Mesendoderm (in vitro differentiated cells): ENCODE measurements at places on chromosomes 13 and 19.

GRCh38 chr19:4523306-4524110 lies 5.2 kb upstream of the PLIN4 start:
- DNase-seq: peak; percentile 42

DNA sequence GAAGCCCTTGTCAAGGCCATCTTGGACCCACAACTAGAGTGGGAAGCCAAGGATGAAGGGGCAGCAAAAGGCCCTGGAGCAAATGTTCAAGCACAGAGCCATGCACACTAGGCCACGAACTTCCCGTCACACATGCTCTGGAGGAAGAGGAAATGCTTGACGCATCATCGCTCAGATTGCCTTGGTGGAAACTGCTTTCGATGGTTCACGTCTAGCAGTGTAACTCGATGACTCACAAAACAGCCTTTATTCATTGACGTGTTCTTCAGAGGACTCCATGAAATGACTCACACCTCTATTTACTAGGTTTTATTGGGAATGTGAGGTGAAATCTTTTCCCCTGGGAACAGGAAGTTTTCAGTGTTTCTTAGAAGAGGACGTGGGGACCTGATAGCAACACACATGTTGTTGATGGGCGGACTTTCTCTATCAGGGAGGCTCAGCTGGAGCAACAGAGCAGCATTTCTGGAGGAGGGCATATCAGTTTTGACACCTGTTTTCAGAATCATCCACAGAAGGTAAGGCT lies 79.8 kb upstream of the FLT1 start:
- peak; percentile 30 for DNase-seq

GRCh38 chr19:11578258-11579142 lies 1.1 kb upstream of the ACP5 start:
- peak; percentile 47 for DNase-seq

GRCh38 chr13:45833242-45833641 lies 18.3 kb downstream of the SIAH3 start:
- no peak for DNase-seq

- peak; percentile 91 for DNase-seq
Observed at GRCh38 chr13:75326173-75327134, 155.5 kb downstream of the TBC1D4 start.

DNA sequence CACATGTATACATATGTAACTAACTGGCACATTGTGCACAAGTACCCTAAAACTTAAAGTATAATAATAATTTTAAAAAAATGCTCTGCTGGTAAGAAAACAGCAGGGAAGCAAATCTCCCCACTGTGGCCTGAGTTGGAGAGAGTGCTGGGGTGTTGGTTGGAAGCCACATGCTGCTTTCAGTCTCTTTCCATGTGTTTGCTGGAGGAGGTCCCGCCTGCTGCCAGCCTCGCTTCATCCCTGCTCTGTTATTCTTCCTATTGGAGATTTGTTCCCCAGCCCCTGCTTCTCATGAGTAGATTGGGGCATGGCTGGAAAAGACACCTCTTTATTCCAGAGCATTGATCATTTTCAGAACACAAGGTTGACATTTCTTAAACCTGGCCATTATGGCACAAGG lies 230.5 kb downstream of the FGF9 start:
- no peak for DNase-seq

- no peak for DNase-seq
Observed at GRCh38 chr13:41049480-41050440, 11.5 kb upstream of the WBP4 start.

GRCh38 chr19:39502640-39503417 lies 4.1 kb downstream of the DLL3 start:
- peak; percentile 88 for DNase-seq

- no peak for DNase-seq
Observed at GRCh38 chr13:66322936-66323335, 907.2 kb downstream of the PCDH9 start.

DNA sequence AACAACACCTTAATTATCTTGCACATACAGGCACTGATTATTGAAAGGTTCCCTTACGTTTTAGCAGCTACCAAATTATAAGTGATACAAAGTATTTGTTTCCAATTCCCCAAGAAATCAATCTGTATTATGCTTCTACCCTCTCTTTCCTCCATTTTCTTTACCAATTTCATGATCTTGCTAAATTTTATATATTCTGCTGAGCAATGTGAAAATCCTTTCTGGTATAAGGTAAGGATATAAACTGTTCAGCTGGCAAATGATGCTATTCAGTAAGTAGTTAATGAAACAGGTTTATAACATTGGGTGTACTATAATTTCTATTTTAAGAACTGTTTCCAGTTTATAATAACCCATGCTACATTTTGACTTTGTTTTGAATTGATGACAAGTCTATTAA lies 985 bp upstream of the EEF1AKMT1 start:
- no peak for DNase-seq

DNA sequence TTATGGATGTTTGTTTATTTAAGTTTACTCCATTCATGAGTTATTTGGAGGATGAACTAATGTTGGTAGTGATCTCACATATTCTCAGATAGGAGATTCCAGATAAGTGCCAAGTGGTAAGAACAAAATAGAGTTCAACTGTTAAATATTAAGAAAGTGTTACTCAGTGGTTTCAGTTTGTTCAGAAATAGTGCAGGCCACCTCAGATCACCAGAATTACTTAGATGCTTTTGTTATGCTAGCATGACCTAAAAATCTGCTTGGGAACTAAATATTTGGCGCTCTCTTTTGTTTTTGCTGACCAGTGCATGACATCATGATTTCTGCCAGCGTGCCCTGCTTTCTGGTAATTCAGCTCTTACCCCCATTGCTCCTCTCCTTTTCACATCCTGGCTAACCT lies 15.6 kb downstream of the CLDN10 start:
- DNase-seq: no peak

DNA sequence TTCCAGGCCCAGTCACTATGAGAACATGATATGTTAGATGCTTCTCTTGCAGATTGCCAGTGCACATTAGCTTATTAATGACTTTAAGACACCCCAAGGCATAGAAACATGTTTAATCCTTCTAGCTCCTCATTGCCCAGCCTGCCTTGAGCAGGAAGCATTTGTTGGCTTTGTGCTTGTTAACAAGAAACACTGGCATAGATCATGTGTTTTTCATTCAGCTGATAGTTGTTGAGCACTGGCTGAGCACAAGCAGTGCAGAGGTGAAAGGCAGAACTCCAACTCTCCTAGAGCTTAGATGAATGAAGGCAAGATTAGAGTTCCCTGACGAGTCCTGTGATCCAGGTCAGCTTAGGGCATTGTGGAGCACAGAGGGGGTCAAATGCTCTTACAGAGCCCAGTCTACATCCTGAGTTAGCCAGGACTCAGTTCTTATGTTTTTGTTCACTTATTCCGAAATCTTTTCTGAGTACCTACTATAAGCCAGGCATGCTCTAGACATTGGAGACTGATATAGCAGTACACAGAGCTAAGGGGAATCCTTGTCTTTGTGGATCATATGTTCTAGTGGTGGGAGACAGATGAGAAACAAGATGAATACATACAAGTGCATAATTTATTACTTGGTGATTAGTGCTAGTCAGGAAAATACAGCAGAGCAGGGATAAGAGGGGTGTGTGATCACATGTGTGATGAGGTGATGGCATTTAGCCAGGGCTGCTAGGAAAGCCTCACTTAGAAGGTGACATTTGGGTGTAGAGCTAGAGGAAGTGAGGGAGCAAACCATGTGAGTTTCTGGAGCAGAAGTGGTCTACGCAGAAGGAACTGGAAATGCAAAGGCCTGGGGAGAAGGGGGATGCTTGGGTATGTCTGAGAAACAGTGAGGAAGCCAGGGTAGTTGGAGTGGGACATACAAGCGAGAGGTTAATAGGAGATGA lies 101.2 kb downstream of the WASF3 start:
- DNase-seq: no peak

- peak; percentile 96 for DNase-seq
Observed at GRCh38 chr19:23762884-23763711, 4.4 kb upstream of the ZNF681 start.

DNA sequence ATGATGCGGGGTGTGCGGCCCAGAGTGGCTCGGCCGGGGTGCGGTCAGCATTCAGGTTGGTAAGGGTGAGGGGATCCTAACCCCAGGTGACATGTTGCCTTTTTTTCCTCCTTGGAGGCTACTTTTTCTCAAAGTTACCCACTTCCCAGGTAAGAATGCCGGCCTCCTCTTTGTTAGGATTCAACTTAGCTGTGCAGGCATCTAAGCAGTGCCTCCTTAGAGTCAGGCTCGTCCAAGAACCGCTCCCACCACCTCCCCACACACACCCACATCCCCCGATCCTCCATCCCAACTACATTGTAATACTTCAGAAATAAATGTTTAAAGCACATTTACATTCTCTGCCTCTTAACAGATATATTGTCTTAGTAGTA lies 733 bp upstream of the ENOX1 start:
- peak; percentile 26 for DNase-seq

DNA sequence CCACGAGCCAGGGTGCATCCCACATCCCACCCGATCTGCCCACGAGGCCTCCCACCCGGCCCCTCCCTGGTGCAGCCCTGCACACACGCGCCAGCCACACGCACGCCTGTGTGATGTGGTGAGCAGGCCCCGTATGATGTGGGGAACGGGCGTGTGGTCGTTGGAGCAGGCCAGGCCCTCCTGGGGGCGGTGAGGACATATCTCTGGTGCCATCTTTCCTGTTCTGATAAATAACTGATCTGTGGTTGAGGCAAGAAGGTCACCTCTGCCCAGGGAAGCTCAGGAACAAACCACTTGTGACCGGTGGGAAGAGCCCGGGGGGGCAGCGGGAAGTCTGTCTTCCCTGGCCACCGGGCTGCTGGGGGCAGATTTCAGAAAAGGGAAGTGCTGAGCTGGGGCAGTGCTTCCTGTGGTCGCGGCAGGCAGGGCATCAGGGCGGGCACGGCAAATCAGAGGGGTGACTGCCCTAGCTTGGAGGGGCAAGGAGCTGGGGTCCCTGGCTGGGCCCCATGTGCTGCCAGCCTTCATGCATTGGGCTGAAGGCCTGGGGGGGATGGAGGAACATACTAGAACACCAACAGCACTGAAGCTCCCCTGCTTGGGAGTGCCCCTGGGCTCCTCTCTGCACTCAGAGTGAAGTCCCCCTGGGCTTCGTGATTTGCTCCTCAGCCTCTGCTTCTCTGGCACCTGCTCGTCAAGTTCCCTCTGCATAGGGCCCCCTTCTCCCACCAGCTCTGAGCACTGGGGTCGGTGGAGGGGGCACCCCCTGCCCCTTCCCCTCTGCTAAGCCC lies 35.2 kb upstream of the SLC7A10 start:
- no peak for DNase-seq

GRCh38 chr19:31534786-31535657 lies 185.8 kb upstream of the TSHZ3 start:
- no peak for DNase-seq

- no peak for DNase-seq
Observed at GRCh38 chr13:23447927-23448326, 14.4 kb upstream of the SACS start.

DNA sequence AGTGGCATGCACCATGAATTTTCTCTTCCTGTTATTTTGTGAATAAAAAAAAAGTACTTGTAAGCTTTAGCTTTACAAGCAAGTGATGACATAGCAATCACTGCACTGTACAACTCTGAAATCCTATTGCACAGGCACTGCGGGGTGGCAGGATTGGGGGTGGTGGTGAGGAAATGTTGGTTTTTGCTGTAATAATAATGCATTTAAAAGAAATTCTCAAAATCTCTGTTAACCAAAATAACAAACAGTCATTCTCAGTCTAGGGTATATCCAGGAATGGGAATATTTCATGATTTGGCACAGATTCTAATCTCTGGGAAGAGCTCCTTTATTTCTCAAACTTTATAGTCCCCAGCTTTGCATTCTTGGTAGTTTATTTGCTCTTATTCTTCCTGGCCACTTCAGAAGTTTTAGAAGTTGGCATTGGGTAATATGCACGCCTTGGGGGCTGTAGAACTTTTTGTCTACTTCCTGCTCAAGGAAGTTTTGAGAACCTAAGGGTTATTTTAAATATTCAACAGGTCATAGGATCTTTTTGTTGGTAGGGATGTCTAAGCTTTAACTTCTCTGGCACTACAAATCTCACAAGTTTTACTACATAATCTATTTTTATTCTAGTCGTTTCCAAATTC lies 353.0 kb upstream of the KLF12 start:
- no peak for DNase-seq

DNA sequence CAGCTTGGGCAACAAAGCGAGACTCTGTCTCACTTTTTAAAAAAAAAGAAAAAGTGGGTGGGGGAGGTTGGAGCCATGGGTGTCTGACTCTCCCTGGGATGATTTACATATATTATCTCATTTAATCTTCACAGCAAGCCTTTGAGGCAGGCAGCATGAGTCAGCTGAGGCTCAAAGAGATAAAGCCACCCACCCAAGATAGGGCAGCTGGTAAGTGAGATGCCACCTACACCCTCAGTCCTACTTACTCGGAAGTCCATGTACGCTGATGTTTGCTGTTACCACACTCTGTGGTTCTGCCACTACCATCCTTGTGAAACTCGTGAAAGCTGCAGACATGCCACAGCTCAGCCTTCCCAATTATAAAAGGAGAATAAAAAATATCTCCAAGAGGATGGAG lies 142.0 kb upstream of the TSHZ3 start:
- DNase-seq: no peak

- DNase-seq: peak; percentile 76
Observed at GRCh38 chr19:49064768-49065611, at the start of gene NTF4. TSS of gene NTF4 (minus strand) at chr19:49064818. CDS start at chr19:49061997, 2,821 bp downstream.

DNA sequence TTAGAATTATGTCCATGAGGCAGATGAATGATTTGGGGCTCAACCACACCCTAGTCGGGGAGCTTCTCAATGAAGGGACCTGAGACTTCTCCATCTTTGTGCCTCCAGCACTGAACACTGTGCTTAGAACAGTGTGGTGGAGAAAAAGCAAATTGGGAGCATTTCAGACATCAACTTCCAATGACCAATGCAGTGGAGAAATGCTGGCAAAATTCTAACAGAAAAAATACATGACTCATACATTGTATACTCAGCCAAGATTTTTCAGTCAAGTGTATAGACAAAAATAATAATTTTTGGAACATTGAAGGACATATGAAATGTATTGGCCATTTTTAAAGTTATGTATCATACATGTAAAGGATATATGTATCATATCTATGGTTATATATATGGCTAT lies 134.7 kb downstream of the FGF14 start:
- no peak for DNase-seq
